ENCODE measurements at places on chromosomes 7 and 10. TPM values are rescaled to one million over a fixed set of nuclear protein-coding genes. Genes with fewer than 3 reads are reported as not detected.

DNA sequence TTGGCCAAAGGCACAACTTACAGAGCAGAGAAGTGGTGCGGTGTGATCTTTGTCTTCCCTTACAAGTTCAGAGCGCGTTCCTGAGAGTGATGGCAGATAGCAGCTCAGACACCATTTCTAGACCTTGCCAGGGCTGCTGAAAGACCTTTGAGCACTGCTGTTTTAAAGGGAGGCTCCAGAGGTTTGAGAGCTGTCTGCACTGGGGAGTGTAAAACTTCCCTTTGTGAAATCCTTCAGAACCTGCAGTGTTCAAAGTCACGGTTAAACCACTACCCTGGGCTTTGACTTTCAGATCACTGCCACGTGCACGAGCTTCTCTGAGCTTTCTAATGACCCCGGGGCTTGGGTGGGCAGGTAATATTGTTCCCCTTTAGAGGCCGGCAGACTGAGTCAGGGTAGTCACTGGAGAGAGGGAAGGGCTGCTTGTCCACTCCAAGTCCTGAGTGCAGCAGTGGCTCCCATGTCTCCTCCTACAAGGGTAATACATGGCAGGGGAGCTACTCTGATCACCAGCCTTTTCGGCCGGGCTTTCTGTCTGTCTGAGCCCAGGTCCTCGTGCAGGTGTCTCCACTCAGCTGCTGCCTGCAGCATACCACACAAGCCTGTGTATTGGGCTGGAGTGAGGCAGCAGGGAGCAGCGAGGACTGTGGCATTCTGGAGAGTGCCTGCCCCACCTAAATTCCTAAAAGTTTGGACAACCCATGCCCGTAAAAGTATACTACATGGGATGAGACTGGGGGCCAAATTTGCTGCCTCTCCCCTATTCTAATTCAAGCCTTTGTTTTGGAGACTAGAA, 63.3 kb downstream of the ZMIZ1 start:
- H3K4me3 ChIP-seq, result no peak overlapping the region
- no peak for DNase-seq
- no peaks in the 10 kb centered on the region for H3K27me3 ChIP-seq
- peaks cover 11% of the 10 kb centered on the region for H3K4me1 ChIP-seq
- no peaks in the 10 kb centered on the region for H3K36me3 ChIP-seq
- no peak overlapping the region for H3K27ac ChIP-seq

- no peak overlapping the region for H3K4me3 ChIP-seq
- no peaks in the 10 kb centered on the region for H3K4me1 ChIP-seq
- H3K27ac ChIP-seq, result no peak overlapping the region
- no peaks in the 10 kb centered on the region for H3K36me3 ChIP-seq
Measured at GRCh38 chr10:26057466-26057865, 123.4 kb downstream of the MYO3A start.

- H3K36me3 ChIP-seq, result peaks cover 8% of the 10 kb centered on the region
- no peak overlapping the region for H3K27ac ChIP-seq
- H3K4me3 ChIP-seq, result no peak overlapping the region
Measured at GRCh38 chr10:79215531-79215930, 131.7 kb upstream of the PPIF start.

The CEP55 gene
- 30.0 TPM for total RNA-seq

The VIPR2 gene
- 1.3 TPM for total RNA-seq
